ENCODE measurements at places on chromosomes 2 and 18.

DNA sequence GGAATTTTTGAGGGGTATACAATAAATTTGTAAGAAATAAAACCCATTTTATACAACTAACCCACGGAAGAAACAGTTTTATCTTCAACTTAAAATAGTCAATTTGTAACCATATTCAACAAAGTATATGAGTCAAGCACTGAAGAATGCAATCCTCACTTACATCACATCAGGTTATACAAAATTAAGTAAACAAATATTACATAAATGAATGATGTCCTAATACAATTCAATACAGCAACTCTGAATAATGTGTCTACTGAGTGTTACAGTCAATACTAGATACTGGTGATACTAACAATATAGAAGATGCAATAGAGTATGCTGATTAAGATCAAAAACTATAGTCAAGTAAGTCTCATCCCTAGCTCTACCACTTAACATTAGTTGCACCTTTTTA lies 58.6 kb downstream of the FANCL start:
- DNase-seq: no peak

DNA sequence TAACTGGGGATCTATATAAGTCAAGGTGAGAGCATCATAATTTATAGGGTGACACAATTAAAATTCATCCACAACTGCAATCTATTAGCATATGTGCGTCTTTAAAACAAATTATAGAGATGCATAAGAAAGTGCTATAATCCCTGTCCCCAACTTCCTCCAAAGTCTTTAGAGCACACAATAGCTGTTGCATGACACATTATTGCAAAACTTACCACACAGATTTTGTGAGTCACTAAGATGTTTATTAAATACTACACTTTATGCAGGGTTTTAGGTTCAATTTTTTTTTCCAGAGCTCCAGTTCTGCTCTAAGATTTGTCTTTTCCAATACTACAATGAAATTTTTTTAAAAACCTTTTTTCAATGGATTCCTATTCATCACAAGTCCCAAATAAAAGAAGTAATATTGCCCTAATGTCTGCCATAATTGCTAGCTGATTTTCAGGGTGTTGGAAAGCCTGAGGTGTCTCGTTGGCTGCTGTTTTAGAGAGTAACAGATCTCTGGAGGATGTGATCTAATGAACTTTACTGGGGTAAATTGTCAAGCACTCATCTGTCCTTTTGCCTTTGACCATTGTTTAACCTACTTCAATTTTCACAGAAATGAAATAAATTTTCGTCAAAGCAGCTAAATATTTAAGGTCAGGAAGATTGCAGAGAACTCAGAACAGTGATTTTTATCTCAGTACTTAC lies 250.5 kb upstream of the NETO1 start:
- DNase-seq: no peak

- DNase-seq: no peak
These were observed 21.7 kb downstream of the ITGAV start for GRCh38 chr2:186611526-186611925.

DNA sequence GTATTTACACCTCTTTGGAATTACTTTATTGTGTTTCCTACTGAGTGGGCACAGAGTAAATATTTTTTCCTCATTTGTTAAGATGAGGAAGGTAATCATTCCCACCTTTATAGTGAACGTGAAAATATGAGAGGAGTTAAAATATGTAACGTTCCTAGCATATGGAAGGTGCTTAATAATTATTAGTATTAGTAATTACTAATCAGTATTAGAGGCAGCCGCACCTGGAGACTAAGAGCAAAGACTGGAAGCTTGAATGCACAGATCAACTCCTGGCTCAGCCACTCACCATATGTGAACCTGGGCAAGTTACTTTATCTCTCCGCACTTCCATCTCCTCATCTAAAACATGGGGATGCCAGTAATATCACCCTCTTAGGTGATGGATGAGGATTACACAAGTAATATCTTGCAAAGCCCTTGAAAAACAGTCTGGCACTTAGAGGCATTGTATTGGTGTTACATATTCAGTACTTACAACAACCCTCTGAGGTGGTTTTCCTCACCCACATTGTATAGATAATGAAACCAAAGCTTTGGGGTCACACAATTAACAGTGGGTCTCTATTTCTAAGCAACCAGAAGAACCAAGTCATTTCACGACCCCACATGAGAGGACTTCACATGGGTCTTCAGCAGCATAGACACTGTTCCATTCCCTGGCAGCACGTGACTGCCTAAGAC lies 100.3 kb upstream of the KCTD1 start:
- DNase-seq: no peak

- no peak for DNase-seq
These were observed 53.3 kb downstream of the ARHGAP28 start for GRCh38 chr18:6782861-6783260.

- no peak for DNase-seq
These were observed 114.2 kb upstream of the SULT1C3 start for GRCh38 chr2:108125581-108125980.

DNA sequence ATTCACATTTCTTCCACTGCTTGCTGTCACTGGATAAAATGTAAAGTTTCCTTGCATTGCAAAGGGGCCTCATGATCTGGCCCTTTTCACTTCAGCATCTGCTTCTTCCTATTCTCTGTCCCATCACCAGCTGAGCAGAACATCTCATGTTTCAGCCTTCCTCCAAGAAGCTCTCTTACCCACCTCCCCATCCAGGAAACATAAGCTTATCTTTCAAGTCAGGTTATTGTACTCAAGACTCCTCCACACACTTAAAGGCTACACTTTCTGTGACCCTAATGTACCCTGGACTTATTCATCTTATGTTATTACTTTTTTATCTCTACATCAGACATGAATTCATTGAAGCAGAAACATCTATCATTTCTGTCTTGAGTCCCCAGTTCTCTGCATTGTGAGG lies 230.5 kb downstream of the PMAIP1 start:
- no peak for DNase-seq

DNA sequence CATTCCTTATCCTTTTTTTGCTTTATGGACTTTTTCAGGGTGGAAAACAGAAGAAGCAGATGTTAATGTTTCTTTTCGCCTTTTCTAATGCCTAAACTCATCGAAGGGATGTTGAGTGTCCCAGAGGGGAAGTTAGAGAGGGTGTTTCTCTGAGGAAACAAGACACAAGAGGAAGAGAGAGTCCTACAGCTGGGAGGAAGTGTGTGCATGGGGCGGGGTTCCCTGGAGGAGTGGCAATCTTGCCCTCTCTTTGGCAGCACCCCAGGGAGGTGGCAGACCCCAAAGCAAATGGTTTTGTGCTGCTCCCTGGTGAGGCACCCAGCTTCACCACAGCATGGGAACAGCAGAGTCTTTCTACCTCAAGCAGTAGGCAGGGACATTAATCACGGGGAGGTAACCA lies 377.6 kb downstream of the RND3 start:
- no peak for DNase-seq

DNA sequence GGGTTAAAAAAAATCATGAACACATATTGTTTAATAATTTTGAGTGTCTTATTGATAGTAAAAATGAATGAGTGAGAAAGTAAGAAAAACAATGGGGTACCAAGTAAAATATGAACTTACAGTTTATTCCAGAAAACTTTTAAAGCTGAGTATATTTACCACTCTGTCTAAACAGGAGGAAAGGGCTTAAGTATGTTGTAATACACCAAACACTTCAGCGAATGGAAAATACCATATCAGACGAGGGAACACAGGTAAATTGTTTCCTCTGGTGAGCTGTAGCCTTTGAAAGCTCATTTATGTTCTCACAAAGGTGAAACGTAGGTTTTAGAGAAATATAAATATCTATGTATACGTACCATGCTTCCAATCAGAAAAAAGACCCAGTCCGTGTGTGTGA lies 1209.6 kb upstream of the ZEB2 start:
- DNase-seq: no peak

GRCh38 chr2:182606728-182607681 lies 109.1 kb upstream of the DNAJC10 start:
- DNase-seq: no peak
